ENCODE measurements at places on chromosomes 4 and X. TPM values are rescaled to one million over a fixed set of nuclear protein-coding genes. Genes with fewer than 3 reads are reported as not detected.

CAMK2D gene
- total RNA-seq, result 43.9 TPM

TXK gene
- total RNA-seq, result 22.0 TPM

LANCL3 gene
- 0.72 TPM for total RNA-seq

MXRA5 gene
- 8.5 TPM for total RNA-seq

DNA sequence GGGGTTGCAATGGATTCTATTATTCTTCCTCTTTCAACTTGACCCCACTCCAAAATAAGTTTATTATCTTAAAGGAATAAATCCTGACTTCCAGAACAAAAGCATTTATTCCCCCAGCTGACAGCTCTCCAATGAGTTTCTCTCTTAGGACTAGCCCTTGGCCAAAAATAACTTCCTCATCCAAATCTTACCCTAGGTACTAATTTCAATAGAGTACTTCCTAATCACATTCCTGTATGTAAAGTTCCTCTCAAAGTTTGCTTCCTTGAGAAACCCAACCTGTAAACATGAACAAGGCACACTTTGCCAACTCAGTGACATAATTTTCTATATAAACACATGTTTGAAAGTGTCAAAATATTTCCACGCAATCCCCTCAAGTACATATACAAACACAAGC, 671.2 kb upstream of the GALNTL6 start:
- no peak for DNase-seq

DNA sequence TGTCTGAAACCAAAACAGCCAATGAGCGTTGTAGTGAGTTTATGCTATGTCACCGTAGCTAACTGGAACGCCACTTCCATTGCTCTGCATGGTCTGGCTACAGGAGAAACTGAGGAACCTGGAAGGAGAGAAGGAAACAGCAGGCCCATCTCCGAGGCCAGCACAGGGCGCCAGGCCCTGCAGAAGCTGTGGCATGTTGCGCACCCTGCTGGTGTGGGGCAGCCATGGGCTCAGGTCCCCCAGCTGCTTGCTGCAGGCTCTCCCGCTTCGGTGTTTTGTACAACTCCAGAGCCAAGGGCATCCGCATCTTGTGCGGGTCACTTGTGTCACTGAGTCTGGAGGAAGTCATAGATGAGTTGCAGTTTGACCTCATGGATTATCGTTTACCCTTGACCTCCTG, 89.2 kb downstream of the AFAP1 start:
- DNase-seq, result no peak

DNA sequence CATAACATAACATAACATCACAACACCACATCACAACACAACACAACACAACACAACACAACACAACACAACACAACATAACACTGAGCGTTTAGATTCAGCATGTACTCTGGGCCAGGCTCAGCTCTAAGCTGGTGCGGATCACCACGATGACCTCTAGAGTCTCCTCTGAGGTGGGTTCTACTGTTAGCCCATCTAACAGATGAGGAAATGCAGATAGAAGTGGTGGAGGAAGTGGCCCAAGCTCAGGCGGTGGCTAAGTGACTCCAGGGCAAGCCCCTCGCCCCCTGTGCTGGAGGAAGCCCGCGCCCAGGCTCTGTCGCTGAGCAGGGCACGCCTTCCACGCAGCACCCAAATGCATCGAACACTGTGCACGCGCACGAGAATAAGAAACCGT, 45.3 kb upstream of the CDKN2AIP start:
- DNase-seq, result no peak

DNA sequence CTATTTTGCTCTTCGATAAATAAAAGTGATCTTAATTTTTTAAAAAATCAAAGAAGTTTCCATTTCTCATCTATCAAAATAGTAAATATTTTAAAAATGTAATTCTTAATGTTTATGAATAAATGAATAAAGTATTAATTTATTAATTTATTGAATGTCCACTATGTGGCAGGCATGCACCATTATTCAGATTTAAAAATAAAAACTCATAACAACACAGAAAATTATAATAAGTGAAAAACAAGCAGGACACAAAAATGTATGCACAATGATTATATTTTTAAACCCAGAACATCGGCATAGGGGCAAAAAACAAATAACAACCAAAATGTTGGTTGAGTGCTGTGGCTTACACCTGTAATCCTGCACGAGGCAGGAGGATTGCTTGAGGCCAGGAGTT, 5.3 kb upstream of the PYURF start:
- DNase-seq, result no peak

DNA sequence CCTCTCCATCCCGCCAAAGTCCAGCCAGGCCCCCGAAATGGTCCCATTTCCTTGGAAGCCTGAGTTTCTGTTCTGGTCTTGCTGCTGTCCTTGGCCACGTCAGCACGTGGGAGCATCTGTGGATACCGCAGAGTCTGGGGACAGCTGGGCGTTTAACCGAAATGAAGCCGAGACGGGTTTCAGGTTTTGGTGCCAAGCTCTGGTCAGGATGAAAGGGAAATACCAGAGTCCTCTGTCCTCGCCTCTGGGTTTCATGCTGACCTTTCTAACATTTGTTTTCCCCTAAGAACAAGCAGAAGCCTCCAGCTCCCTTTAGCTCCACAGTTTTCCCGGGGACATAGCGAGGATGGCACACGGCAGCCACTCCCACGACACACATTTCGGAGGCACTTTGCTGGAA, 19.7 kb downstream of the SHOX start:
- DNase-seq, result no peak
